ENCODE measurements at places on chromosomes 7 and 10.

- DNase-seq: no peak
Measured at GRCh38 chr7:139059905-139060304, 24.1 kb upstream of the ZC3HAV1L start.

- DNase-seq: no peak
Measured at GRCh38 chr7:82592416-82592815, 148.8 kb upstream of the CACNA2D1 start.

DNA sequence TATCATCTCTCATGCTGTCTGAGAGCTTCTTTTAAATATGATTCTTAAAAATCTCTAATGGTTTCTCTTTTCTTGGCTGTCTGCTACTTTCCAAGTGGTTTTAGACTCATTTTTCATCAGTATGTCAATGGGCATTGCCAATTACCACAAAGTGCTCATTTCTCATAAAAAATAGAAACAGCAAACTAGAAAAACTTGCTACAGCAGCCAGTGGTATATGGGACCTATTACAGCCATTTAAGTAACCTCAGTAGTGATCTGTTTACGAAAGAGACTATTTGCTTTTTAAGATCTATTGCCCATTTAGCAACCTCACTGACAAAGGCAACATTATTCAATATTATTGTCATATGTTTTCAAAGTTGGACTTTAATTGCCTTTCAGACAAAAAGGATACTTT is 207.1 kb upstream of the RHOBTB1 start:
- no peak for DNase-seq

GRCh38 chr10:3911241-3911640 is 126.2 kb upstream of the KLF6 start:
- DNase-seq: no peak

DNA sequence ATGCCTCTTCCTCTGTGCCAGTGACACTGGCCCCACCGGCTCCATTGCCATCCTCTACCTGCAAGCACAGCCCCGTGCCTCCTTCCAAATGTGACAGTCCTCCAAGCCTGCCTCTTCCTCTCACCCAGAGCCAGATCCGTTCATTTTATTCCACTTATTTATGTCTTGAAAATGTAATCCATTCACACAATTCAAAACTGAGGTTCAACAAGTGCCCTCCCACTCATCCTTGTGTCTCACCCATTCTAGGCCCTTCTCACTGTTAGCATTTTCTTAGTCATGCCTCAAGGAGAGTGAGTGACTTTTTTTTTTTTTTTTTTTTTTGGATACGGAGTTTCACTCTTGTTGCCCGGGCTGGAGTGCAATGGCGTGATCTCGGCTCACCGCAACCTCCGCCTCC is 41.7 kb downstream of the FKBP6 start:
- no peak for DNase-seq

DNA sequence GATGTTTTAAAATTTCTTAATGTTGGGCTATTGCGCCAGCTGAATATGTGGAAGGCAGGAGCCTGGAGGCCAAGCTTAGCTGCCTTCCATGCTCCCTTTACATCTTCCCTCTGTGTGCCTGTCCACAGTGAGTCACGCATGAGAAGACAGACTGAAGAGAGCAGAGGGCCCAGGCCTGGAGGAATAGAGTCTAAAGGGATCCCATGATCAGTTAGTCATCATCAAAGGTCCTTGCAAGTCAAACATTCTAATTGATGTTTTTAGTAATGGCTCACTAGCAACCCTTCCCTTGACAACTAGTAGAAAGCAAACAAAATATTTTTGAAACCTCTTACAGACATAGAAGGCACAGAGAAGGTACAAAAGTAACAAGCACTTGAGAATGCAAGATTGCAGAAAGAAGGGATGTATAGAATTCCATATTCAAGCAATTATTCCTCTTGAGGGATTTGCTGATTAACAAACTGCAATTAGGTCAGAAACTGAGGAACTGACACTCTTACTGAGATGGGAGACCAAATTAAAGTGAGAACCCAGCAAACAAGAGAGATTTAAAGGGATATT is 30.7 kb upstream of the APBB1IP start:
- no peak for DNase-seq

GRCh38 chr10:21359202-21359601 is 166.3 kb downstream of the SKIDA1 start:
- no peak for DNase-seq

- no peak for DNase-seq
Measured at GRCh38 chr7:11450281-11450680, 381.7 kb downstream of the THSD7A start.

GRCh38 chr7:39554583-39555165 is 11.5 kb upstream of the YAE1 start:
- DNase-seq: no peak

- DNase-seq: no peak
Measured at GRCh38 chr7:66505009-66505408, 123.7 kb upstream of the KCTD7 start.

GRCh38 chr10:14396411-14397048 is 65.8 kb upstream of the FRMD4A start:
- no peak for DNase-seq

- no peak for DNase-seq
Measured at GRCh38 chr10:49661140-49661856, 18.2 kb upstream of the C10orf53 start.

DNA sequence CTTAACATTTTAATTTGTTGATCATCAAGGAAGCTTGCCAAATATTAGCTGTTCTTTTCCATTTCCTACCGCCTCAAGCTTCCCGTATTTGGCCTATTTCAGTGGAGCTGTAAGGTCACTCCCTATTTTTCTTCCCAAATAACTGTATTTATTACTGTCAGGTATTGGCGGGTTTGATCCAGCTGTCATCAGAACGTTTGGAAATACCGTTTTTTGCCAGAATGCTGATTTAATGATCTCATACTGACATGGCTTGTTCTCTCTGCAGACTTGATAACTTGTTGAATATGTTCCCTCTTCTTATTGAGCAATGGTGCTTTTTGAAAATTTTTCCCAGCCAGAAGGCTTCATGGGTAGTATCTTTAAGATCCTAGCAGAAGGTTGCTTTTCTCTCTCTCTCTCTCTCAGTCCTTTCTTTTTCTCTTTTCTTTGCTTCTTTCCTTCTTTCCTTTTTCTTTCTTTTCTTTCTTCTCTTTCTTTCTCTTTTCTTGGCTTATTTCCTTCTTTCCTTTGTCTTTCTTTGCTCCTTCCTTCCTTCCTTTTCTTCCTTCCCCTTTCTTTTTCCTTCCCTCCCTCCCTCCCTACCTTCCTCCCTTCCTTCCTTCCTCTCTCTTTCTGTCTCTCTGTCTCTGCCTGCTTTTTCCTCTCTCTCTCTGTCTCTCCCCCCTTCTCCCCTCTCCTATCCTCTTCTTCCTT is 42.1 kb downstream of the CUX1 start:
- DNase-seq: no peak

DNA sequence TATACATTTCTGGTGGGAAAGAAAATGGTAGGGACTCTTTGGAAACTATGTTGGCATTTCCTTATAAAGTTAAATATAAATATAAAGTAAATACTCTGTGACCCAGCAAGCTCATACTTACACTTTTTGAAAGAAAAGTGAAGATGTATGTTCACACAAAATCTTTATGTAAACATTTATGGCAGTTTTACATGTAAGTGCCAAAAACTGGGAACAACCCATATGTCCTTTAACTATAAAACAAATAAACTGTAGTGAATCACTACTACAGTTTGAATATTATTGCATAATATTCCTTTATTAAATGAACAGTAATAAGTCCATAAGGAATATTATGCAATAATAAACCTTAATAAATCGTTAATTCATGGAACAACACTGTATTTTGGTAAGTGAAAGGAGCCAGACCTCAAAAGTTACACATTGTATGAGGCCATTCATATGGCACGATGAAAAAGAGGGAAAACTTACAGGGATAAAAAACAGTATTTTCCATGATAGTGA is 1660.3 kb upstream of the LRRTM3 start:
- no peak for DNase-seq

DNA sequence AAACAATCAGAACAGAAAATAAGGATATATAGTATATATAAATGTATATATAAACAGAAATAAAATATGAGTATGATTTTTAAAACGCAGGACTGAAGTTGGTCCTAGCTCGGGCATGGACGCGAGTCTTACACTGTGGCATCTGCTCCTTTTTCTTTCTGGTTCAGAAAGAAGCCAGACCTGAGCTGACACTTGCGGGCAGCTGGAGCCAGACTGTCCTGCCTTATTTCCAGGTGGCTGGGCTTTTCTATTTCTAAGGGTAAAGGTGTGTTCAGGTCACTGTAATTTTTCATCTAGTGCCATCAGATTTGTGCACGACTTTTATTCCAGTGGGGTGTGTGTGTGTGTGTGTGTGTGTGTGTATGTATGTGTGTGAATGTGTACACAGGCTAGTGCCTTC is 166.4 kb downstream of the GALNT17 start:
- DNase-seq: no peak

- DNase-seq: no peak
Measured at GRCh38 chr7:31893365-31893764, 176.8 kb downstream of the PDE1C start.

- DNase-seq: no peak
Measured at GRCh38 chr10:33133557-33133956, 175.5 kb upstream of the ITGB1 start.
